ENCODE measurements at places on chromosomes 7 and 10.

DNA sequence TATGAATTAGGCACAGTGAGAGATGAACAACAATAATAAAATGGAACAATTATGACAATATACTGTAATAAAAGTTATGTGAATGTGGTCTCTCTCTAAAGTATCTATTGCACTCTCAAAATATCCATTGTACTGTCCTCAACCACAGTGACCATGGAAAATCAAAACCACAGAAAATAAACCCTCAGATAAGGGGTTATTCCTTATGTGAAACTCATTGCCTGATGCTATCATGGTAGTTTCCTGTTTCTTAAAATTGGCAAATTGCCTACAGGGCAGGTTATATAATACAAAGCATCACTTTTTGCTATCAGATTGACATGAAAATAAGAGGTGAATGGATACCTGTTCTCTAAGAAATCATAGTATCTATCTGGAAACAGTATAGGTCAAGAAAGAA lies 3.8 kb downstream of the MCM10 start:
- DNase-seq, result no peak

GRCh38 chr7:85997515-85997914 lies 646.2 kb upstream of the GRM3 start:
- DNase-seq, result no peak

GRCh38 chr7:30894009-30894408 lies 17.6 kb upstream of the AQP1 start:
- no peak for DNase-seq

- no peak for DNase-seq
Measured at GRCh38 chr10:48512861-48513260, 92.0 kb downstream of the ARHGAP22 start.

DNA sequence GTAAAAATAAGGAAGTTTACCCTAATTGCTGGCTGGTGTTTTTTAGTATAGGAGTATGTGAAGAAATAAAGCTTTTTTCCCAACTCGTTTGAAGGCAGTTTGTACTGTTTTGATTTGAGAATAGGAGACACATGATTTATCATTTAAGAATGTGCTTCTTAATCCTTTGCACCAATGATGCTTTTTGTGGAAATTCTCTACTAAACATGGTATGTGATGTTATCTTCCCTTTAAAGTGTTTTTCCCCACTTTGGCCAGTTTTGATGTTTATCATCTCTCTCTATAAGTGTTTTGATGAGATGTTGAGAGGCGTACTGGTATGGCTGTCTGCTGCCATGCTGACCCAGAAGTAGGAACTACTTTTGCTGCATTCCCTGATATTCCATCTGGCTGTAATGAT lies 85.1 kb downstream of the SUGCT start:
- DNase-seq, result peak; percentile 31

- DNase-seq, result no peak
Measured at GRCh38 chr10:3807928-3808496, 23.0 kb upstream of the KLF6 start.

GRCh38 chr10:79318369-79318768 lies 28.9 kb upstream of the PPIF start:
- DNase-seq, result no peak

- DNase-seq, result no peak
Measured at GRCh38 chr7:44215531-44215930, 14.8 kb downstream of the YKT6 start.

DNA sequence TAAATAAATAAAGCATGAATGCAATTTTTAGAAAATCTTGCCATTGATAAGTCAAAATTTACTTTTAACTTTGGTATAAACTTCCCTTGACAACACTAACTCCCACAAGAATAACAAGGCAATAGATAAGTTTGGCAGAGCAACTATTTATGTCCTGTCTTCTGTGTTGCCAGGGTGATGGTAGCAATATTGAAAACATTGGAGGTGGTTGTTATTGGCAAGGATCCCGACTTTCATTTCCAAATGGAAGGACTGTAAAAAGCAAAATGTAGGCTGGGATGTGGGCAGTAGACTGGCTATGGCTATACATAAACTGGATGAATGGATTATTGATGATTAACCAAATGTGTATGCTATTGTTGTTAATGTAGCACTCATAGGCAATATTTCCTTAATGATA lies 134.9 kb upstream of the CACNA2D1 start:
- no peak for DNase-seq

DNA sequence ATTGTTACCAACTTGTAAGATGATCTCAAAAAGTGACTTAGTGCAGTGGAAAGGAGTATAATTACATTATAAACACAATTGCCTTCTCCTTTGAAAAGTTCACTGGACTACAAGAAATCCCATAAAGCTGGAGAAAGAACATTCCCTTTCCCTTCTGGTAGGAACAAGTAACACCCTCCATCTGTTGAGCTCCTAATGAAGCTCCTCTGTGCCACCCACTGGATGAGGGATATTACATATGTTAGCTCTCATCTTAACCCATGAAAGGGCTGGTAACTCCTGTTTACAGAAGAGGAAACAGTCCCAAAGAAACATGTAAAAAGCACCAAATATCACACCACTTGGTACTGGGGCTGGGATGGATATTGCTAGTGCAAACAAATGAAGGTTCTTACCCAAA lies 8.1 kb downstream of the PGAM1 start:
- DNase-seq, result no peak

DNA sequence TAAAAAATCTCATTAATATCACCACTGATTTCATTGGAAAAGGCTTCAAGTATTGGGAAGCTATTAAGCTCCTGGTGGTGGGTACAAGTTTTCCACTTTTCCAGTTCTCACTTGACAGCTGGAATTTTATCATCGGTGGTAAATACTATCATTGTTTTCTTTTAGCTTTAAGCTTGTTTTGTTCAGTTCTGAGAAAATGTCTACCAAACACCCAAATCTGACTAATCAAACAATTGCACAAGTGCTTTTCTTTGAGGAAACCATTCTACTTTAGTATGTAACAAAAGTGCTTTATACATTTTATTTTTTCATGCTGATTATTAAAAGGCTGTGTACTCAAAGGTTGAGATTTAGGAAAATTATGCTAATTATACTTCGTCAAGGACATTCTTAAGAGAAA lies 7.9 kb downstream of the PRPF18 start:
- no peak for DNase-seq

- no peak for DNase-seq
Measured at GRCh38 chr7:48311464-48312100, 140.3 kb downstream of the ABCA13 start.

DNA sequence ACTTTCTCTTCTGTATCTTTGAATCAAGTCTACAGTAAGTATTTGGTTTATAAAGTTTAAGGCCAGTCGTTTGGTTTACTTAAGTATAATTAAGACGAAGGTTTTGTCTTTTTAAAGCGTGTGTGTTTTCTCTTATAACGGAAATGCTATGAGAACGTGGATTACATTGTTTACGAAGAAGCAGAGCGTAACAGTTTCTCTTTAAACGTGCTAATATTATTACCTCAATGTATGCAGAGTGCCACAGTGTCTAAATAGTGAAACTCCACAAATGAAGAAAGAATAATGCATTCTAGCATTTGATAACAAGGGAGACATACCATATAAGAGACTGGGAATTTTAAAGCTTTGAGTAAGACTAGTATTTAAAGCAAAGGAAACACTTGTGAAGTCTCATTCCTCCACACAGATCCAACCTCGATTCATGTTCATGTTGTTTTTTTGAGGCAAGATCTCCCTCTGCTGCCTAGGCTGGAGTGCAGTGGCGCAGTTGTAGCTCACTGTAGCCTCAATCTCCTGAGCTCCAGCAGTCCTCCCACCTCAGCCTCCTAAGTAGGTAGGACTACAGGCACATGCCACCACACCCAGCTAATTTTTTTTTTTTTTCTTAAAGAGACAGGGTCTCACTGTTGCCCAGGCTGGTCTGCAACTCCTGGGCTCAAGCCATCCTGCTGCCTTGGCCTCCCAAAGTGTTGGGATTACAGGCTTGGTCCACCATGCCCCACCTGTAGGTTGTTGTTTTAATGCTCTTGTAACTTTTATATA lies 75.1 kb downstream of the ANKRD61 start:
- DNase-seq, result peak; percentile 67

GRCh38 chr7:37128327-37129034 lies 320.2 kb downstream of the ELMO1 start:
- DNase-seq, result no peak

- no peak for DNase-seq
Measured at GRCh38 chr7:28480595-28480994, 68.3 kb downstream of the CREB5 start.

DNA sequence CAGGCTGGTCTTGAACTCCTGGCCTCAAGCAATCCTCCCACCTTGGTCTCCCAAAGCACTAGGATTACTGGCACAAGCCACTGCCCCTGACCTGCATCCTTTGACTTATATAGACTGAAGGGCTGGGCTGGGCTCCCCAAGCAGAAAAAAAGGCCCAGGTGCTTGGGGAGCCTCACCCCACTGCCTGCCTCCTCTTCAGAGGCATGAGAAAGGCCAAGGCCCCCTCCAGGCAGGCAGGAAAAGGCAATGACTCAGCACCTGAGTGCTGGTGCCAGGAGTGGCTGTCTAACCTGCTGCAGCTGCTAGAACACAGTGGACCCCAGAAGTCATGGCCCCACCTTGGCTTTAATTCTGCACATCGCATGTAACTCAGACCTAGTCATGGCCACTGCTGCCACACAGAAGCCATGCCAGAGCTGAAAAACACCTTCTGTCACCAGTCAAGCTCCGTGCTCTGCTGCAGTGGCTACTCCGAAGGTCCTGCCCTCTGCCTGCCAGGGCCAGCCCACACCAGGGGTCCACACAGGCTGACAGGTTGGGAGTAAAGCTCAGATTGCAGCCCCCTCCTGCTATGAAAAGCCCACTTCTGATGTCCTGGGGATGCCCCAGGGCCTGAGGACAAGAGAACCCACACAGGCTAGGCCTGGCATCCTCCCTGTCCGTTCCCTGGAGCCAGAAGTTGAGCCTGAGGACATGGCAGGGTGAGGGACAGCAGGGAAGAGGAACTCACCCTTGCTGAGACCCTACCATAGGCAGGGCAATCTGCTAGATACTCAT lies 48.5 kb downstream of the GRID1 start:
- peak; percentile 44 for DNase-seq

- no peak for DNase-seq
Measured at GRCh38 chr10:128868481-128868880, 598.6 kb upstream of the MGMT start.

GRCh38 chr10:120688928-120689327 lies 162.2 kb upstream of the WDR11 start:
- peak; percentile 21 for DNase-seq
